Osteoblast (primary cell): ENCODE measurements at places on chromosomes 2 and 18.
A peak's percentile ranks its signal among the peaks of the same experiment; 100 is the strongest.

DNA sequence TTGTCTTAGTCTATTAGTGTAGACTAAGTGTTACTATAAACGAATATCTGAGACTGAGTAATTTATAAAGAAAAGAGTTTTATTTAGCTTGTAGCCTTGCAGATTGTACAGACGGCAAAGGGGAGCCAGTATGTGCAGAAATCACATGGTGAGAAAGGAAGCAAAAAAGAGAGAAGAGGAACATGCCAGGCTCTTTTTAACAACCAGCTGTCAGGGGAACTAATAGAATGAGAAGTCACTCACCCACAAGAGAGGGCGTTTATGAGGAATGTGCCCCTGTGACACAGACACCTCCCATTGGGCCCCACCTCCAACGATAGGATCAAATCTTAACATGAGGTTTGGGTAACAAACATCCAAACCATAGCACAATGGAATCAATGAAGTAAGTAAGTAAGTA is 20.6 kb upstream of the ZNF804A start:
- DNase-seq, result no peak

GRCh38 chr2:68727683-68728375 is 6.8 kb upstream of the ARHGAP25 start:
- peak; percentile 84 for DNase-seq

DNA sequence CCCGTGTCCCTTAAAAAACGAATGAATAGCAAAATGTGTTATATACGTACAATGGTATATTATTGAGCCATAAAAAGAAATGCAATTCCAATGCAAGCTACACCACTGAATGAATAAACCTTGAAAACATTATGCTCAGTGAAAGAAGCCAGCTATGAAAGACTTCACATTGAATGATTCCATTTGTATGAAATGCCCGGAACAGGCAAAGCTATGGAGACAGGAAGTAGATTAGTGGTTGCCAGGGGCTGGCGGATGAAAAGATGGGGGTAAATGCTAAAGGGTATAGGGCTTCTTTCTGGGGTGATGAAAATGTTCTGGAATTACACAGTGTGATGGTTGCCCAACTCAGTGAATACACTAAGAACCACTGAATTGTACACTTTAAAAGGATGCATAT is 113.3 kb downstream of the NOL10 start:
- no peak for DNase-seq

- DNase-seq, result peak; percentile 88
These were observed 32.9 kb downstream of the CENPO start for GRCh38 chr2:24825883-24826772.

DNA sequence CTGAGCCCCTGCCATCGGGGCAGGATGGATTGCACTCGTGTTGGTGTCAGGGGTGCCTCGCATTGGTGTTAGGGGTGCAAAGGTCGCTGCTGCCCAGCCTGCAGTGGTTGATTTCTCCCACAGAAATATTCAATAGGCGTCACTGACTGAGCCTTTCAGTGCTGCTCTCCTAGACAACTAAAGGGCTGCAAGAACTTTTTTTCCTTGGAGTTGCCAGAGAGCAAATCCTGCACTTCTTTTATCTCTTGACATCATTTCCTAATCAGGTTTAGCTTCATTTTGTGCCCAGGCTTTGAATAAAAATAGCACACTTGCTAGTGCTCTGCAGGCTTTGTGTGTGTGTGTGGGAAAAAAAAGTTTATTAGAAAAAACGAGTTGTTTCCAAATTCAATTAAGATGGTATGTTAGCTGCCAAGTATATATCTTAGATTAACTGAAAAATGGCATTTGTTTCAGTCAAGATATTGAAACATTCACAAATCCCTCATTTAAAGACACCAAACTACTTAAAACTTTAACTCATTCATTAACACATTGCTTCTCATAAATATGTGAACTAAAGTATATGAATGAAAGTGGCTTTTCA is 125.6 kb downstream of the SOCS6 start:
- DNase-seq, result no peak

- no peak for DNase-seq
These were observed 181.8 kb upstream of the NT5C1B start for GRCh38 chr2:18771212-18771611.
